ENCODE measurements at places on chromosomes 5 and 9. TPM values are rescaled to one million over a fixed set of nuclear protein-coding genes. Genes with fewer than 3 reads are reported as not detected.

DNA sequence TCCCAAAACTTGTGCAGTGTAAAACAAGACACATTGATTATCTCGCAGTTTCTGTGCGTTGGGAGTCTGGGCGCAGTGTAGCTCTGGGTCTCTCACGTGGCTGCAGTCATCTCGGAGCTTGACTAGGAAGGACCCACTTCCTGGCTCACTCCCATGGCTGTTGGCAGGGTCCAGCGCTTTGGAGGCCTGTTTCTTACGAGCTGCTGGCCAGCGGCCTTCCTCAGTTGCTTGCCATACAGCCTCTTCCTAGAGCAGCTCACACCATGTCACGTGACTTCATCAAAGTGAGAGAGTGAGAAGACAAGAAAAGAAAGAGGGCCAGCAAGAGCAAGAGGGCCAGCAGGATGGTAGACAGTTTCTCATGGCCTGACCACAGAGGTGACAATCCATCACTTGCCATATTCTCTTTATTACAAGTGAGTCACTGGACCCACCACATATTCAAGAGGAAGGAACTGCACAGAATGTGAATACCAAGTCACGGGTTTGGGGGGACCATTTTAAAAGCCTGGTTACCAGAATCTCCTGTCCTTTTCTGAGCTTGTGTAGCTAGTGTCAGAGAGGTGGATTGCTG is 36.2 kb downstream of the MCCC2 start:
- DNase-seq = no peak
- no peak overlapping the region for H3K4me3 ChIP-seq
- peaks cover 47% of the 10 kb centered on the region for H3K36me3 ChIP-seq
- no peaks in the 10 kb centered on the region for H3K27me3 ChIP-seq
- no peaks in the 10 kb centered on the region for H3K4me1 ChIP-seq

GRCh38 chr5:154764967-154765366 is 9.8 kb downstream of the LARP1 start:
- H3K36me3 ChIP-seq = no peaks in the 10 kb centered on the region
- H3K4me3 ChIP-seq = no peak overlapping the region
- H3K27me3 ChIP-seq = no peaks in the 10 kb centered on the region
- no peak for DNase-seq

PFN3 gene
- polyA plus RNA-seq = not detected

DNA sequence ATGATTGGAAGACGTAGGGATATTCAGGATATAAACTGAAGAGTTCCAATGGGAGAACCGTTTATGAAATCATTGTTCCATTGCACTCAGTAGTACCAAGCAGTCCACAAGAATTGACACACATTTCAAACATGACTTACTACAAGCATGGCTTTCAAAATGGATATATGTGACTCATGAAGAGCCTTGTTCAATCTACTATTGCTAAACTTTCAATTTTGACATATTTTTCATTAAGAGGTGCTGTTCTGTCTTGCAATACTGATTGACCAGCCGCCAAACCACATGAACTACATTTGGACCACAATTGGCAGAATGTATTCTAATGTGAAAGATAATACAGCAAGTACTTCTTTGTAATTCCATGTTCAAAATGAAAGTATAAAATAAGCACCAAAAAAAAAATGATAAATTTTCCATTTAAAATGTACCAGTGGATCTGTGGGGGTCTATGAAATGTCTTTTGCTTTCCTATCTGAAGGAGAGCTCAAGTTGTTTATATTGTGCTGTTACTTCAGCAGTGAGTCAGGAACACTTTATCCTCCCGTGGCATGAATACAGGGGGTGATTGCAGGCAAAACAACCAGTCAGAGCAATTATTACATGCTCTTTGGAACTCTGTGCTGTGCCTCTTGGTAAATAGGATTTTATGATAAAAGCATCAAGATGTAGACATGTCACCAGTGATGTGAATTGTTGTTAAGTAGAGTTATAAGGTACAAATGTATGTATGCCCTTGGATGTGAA is 366.0 kb downstream of the ARRDC3 start:
- no peaks in the 10 kb centered on the region for H3K36me3 ChIP-seq
- H3K4me3 ChIP-seq = no peak overlapping the region
- DNase-seq = no peak

- no peak overlapping the region for H3K27ac ChIP-seq
- DNase-seq = peak; percentile 9
- peaks cover 33% of the 10 kb centered on the region for H3K4me1 ChIP-seq
- H3K36me3 ChIP-seq = no peaks in the 10 kb centered on the region
These were observed 87.4 kb downstream of the TLE1 start for GRCh38 chr9:81601639-81602623.

DNA sequence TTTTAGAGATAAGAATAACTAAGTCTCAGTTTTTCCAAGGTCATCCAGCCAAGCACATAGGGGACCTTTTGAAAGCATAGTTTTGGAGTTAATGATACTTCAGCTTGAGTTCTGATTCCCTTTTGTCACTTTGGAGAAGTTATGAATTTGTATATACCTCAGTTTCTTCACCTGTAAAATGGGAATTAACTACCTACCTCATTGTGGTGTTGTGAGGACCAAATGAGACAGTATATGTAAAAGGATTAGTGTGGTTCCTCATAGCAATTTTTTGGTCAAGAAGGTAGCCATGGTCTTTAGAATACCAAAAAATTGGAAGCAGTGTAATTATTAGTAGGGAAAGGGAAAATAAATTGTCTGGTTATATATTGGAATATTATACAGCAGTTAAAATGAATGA is 97.6 kb upstream of the DHFR start:
- DNase-seq = no peak
- peaks cover 21% of the 10 kb centered on the region for H3K4me1 ChIP-seq
- no peak overlapping the region for H3K4me3 ChIP-seq
- peaks cover 3% of the 10 kb centered on the region for H3K36me3 ChIP-seq

- no peak for DNase-seq
- peaks cover 13% of the 10 kb centered on the region for H3K36me3 ChIP-seq
- no peaks in the 10 kb centered on the region for H3K4me1 ChIP-seq
- H3K4me3 ChIP-seq = no peak overlapping the region
- H3K27me3 ChIP-seq = no peaks in the 10 kb centered on the region
- H3K27ac ChIP-seq = no peak overlapping the region
These were observed 23.8 kb downstream of the NANS start for GRCh38 chr9:98080326-98080725.

AQP7 gene
- not detected for polyA plus RNA-seq

LHX6 gene
- 0.04 TPM for polyA plus RNA-seq

DNA sequence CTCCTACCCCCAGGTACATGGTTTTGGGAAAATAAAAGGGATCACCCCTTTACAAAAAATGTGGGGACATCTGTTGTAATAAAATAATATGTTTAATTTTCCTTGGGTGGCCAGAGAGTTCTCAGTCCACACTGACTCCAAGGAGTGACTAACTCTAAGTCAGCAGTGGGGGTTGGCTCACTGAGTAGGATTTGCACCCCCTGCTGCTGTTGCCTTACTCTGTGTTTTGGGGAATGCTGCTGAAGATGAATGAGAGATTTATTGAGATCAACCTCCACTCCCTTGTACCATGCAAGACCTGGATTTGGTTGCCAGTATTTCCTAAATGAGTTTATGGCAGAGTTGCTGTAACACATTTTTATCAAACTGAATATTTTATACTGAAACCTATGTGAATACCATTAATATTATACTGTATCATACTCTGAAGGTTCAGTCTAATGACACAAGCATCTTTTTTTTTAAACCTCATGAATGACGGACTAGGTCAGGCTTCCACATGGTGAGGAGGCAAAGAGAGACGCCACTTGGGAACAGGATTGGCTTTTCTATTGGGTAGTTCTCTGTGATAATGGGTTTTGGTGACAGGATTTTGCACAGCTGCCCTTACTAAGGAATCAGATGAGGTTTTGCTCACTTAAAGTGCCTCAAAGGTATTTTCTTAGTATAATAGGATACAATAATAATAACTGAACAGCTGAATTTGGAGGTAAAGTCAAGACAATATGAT is 121.3 kb upstream of the OSMR start:
- no peak overlapping the region for H3K27ac ChIP-seq
- H3K4me1 ChIP-seq = no peaks in the 10 kb centered on the region
- no peaks in the 10 kb centered on the region for H3K27me3 ChIP-seq
- no peaks in the 10 kb centered on the region for H3K36me3 ChIP-seq
- DNase-seq = no peak

ZNF366 gene
- polyA plus RNA-seq = 0.03 TPM

COL5A1 gene
- 0.37 TPM for polyA plus RNA-seq

DNA sequence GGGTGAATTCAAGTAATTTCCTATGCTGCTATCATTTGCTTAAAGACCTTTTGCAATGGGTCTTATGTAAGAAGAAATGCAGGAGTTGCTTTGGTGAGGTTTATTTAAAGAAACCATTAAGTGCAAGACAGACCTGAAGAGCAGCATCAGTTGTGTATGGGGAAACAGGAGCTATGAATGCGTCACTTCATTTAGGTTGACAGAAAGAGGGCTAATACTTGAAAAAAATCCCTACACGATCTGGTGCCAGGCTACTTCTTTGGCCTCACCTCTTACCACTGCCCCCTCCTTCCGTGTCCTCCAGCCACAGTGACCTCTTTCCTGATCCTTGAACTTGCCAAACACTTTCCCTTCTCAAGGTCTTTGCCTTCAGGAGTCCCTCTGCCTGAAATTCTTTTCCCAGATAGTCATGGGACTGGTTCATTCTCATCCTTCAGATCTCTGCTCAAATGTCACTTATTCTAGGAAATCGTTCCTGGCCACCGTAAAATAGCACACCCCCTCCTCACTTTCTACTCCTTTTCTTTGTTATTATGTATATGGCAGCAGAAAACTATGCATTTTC is 1.4 kb upstream of the JAK2 start:
- H3K4me1 ChIP-seq = peaks cover 34% of the 10 kb centered on the region
- no peak for DNase-seq
- peak overlapping the region; percentile 72 for H3K4me3 ChIP-seq

- peaks cover 45% of the 10 kb centered on the region for H3K36me3 ChIP-seq
- no peak overlapping the region for H3K4me3 ChIP-seq
- no peak overlapping the region for H3K27ac ChIP-seq
- DNase-seq = no peak
These were observed 55.1 kb downstream of the ABCA1 start for GRCh38 chr9:104872656-104873488.

DNA sequence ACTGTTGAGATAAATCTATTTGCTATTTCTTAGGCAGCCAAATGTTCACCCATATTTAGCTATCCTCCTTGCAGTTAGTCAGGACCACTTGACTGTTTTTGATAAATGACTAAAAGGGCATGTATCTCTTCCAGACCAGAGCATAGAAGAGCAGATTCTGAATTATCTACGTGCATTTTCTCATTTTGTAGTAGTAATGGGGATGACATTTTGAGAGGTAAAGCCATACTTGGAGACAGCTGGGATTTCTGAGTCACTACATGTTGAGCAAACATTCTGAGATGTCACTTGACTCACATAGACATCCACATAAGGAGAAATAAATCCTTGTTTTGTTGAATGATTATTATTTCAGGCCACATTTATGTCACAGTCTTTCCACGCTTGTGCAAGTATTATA is 297.6 kb downstream of the CDH10 start:
- no peaks in the 10 kb centered on the region for H3K4me1 ChIP-seq
- no peak for DNase-seq
- no peaks in the 10 kb centered on the region for H3K36me3 ChIP-seq
- H3K4me3 ChIP-seq = no peak overlapping the region
- no peaks in the 10 kb centered on the region for H3K27me3 ChIP-seq

All from B cell (primary cell).